ENCODE measurements at places on chromosomes 1 and 21. TPM values are rescaled to one million over a fixed set of nuclear protein-coding genes. Genes with fewer than 3 reads are reported as not detected.
A peak's percentile ranks its signal among the peaks of the same experiment; 100 is the strongest.

The PARK7 gene
- total RNA-seq, result 361 TPM

The RUNX3 gene
- not detected for total RNA-seq

The PEX14 gene
- 21.8 TPM for total RNA-seq

The DOP1B gene
- total RNA-seq, result 14.9 TPM

The SLC41A1 gene
- 29.4 TPM for total RNA-seq

The TDRD5 gene
- total RNA-seq, result not detected

The SLAMF1 gene
- total RNA-seq, result not detected

The FCN3 gene
- total RNA-seq, result not detected

The ADAMTS4 gene
- 7.1 TPM for total RNA-seq

The S100A8 gene
- total RNA-seq, result not detected

The MAP3K21 gene
- 0.09 TPM for total RNA-seq

The TMIGD3 gene
- not detected for total RNA-seq

The KCNE2 gene
- total RNA-seq, result not detected

The ZMYM4 gene
- total RNA-seq, result 51.1 TPM

The SYCP1 gene
- total RNA-seq, result not detected

The FCRL1 gene
- total RNA-seq, result not detected

The UTS2 gene
- total RNA-seq, result not detected

DNA sequence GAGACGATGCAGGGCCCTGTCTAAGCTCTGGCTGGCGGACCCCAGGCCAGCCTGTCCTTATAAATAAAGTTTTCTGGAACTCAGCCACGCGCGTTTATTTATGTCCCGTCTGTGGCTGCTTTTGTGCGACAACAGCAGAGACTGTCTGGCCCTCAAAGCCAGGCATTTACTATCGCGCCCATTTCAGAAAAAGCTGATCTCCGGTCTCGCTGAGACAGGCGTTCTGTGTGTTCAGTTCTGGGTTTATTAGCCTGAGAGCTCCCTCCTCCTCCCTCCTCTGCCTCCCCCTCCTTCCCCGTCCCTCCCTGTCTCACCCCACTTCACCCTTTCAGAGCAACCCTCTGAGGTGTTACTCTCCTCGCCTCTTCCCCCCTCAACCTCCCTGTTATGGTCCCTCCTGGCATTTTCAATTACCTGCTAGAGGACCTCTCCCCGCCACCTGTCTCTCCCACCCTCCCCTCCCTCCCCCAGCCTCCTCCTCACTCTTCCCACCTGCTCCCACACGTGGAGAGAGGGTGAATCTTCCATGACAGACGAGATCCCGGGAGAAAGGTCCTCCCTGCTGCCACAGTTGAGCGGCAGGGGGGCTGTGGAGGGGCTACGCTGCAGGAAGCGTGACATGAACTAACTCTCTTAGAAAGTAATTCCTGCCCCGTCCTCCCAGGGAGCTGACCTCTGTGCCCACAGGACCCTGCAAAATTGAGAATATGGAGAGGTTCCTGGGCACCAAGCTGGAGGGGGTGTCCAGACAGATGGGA lies 59.9 kb downstream of the SPSB1 start:
- no peak for DNase-seq

GRCh38 chr1:244712669-244713068 lies 59.7 kb downstream of the DESI2 start:
- no peak for DNase-seq

GRCh38 chr1:223834660-223835263 lies 11.0 kb downstream of the TP53BP2 start:
- DNase-seq, result peak; percentile 79

GRCh38 chr1:244861683-244862082 lies 2.7 kb downstream of the HNRNPU start:
- no peak for DNase-seq

GRCh38 chr1:43123031-43123430 lies 49.1 kb downstream of the EBNA1BP2 start:
- DNase-seq, result no peak

GRCh38 chr1:76302711-76303339 lies 228.3 kb downstream of the ST6GALNAC3 start:
- no peak for DNase-seq

- peak; percentile 33 for DNase-seq
Measured at GRCh38 chr1:53526451-53527101, 67.4 kb downstream of the DMRTB1 start.

- no peak for DNase-seq
Measured at GRCh38 chr1:244044423-244044822, 6.7 kb upstream of the ZBTB18 start.

GRCh38 chr1:163709636-163710035 lies 387.9 kb downstream of the NUF2 start:
- DNase-seq, result peak; percentile 30

- DNase-seq, result no peak
Measured at GRCh38 chr1:212646588-212646987, 38.0 kb downstream of the ATF3 start.

GRCh38 chr1:110338309-110338885 lies 780 bp upstream of the RBM15 start:
- DNase-seq, result no peak

GRCh38 chr1:172917972-172918371 lies 132.8 kb downstream of the TNFSF18 start:
- peak; percentile 94 for DNase-seq

GRCh38 chr1:9500756-9501754 lies 38.2 kb upstream of the SLC25A33 start:
- DNase-seq, result no peak

DNA sequence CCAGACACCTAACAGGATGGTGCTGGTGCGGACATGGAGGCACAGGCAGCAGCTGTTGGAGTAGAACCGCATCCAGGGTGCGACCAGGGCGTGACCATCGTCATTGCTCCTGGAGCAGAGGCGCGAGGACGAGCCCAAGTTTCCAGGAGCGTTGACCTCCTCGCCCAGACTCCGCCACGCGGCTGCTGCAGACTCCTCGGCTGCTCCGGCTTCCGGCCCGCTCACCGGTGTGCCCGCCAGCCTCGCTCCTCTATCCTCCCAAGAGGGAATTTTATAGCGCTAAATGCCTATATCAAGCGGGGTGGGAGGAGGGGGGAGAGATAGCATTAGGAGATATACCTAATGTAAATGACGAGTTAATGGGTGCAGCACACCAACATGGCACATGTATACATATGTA lies 5.3 kb upstream of the S100A12 start:
- DNase-seq, result no peak

- DNase-seq, result no peak
Measured at GRCh38 chr1:247548092-247548491, 842 bp upstream of the GCSAML start.

DNA sequence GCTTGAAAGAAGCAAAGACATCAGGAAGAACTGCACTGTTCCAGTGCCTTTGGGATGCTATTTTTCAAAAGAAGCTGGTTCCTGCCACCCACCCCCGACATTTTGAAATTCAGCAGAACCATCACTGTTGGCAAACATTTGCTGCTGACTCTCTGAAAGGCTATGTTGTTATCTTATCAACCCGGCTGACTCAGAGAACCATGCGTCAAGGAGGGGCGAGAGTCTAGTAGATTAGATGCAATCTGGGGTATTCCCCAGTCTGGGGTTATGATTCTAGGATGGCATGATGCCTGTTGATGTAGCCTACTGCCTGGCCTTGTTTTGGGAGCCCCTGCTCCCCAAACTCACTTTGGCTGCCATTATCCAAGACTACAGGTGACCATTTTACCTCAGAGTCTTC lies 267.8 kb upstream of the RUNX1 start:
- DNase-seq, result no peak

- DNase-seq, result no peak
Measured at GRCh38 chr1:34137411-34137810, 27.6 kb downstream of the CSMD2 start.

DNA sequence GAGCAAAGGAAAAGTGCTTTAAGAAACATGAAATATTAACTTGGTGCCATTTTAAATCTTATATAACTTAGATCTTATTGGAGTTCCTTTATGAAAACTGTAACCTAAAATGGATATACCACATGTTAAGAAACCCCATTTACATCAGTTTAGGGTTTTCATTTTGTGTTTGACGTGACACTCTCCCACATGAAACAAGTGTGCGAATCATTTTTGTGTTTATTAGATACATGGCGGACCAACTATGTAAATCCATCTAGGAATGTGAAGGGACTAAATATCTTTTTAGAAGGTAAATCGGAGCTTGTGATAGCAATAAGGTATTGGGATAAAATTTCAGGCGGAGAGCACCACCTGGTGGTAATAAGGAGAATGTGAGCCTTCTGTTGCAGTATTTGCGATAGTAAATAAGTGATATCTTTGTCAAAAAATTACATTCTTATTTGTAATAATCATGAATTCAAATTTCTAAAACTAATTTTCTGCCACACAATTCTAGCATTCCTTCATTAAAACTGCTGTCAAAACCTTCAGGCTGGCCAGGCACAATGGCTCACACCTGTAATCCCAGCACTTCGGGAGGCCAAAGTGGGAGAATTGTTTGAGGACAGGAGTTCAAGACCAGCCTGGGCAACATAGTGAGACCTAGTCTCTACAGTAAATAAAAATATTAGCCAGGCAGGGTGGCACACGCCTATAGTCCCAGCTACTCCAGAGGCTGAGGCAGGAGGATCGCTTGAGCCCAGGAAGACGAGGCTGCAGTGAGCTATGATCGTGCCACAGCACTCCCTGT lies 31.3 kb downstream of the SMAP2 start:
- peak; percentile 49 for DNase-seq

- DNase-seq, result peak; percentile 71
Measured at GRCh38 chr1:41631971-41632370, 147.5 kb upstream of the EDN2 start.

DNA sequence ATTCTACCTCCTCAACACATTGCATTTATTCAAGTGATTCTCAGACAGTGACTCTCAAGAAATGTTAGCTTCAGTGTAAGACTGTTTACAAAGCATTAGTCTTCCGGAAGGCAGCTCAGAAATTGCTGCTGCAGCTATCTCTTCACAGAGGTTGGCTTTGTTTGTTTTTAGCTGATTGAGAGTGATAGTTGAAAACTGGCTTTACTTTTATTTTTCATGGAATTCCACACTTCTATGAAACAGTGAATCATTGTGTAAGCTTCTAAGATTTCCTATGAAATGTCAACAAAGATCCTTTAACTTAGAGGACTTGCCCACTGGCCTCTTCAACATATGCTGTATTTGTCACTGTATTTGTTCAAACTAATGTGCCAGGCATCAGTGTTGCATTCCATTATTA lies 121.3 kb downstream of the TNNI3K start:
- no peak for DNase-seq

DNA sequence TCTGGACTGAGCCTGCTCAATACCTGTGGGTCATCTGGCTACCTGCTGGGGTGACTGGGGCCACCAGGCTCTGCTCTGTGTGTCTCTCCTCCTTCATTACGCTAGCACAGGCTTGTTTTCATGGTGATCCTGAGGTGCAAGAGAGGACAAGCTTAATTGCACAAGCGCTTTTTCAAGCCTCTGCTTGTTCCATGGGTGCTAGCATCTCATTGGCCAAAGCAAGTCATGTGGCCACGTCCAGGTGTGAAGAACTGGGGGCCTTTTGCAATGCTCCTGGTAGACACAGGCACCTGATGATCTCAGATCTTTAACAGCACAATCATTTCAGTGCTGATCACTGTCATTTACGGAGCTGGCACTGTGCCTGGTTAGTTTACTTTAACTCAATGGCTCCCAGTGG lies 114.6 kb downstream of the KAZN start:
- no peak for DNase-seq

GRCh38 chr1:235131961-235132360 lies 3.3 kb upstream of the TOMM20 start:
- no peak for DNase-seq

DNA sequence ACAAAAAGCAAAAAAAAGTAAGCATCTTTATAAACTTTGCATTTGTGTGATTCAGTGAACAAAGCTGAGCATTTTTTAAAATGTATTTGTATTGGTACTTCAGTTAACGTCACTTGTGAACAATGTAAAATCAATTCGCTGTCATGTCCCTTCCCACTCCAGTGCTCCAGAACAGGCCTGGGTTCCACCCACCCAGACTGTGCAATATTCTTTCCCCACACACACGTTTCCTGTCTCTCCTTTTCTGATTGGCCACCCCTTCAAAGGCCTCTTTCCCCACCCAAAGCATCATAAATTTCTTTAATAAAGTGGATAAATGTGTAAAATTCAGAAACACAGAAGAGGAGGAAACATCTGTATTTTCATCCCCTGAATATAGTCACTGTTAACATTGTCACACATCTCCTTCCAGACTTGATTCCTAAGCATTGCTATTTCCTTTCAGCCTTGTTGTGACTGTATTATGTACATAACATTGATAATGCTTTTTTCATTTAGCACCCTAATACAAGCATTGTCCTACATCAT lies 12.0 kb downstream of the CLEC20A start:
- no peak for DNase-seq

DNA sequence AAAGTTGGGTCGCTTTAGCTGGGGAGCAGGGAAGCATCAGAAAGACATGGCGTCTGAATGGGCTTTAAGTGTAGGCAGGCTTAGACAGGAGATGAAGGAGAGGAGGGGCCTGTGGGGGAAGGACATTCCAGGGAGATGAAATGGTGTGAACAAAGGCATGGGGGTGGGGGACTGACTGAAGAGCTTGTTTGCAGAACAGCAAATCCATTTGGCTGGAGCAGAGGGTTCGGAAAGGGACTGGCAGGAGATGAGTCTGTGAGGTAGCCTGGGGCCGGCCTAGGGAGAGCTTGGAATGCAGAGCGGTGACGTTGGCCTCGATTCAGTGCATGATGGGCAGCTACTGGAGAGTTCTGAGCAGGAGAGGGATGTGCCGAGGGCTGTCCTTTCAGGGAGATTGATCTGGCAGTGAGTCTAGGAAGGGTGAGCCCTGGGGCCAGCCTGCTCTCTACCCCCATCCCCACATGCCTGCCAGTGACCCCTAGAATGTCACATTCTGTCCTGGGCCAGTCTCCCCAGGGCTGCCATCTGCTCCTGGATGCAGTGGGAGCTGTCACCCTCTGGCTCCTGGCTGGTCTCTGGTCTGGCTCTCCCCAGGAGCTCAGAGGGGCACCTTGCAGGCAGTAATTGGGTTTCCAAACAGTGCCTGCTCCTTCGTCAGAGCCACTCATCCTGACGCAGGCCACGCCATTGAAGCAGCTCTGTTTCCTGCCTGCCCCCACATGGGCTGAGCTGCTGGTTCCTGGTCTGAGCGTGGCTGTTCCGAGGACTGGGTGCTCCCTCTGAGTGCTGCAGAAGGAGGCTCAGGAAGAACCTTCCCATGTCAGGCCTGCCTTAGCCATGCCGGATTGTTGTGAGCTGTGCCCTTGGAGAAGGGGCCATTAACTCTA lies 22.3 kb upstream of the TMEM222 start:
- DNase-seq, result peak; percentile 100

GRCh38 chr1:45375104-45376090 lies 35.2 kb upstream of the MUTYH start:
- peak; percentile 23 for DNase-seq

GRCh38 chr1:47332779-47333577 lies 612 bp upstream of the CMPK1 start:
- DNase-seq, result no peak

GRCh38 chr1:93461236-93461635 lies 13.3 kb downstream of the FNBP1L start:
- no peak for DNase-seq

- peak; percentile 85 for DNase-seq
Measured at GRCh38 chr1:198258491-198258890, 101.7 kb downstream of the NEK7 start.

- no peak for DNase-seq
Measured at GRCh38 chr1:186950547-186950946, 121.8 kb downstream of the PLA2G4A start.
